Frontal cortex (tissue), 4 donors: ENCODE measurements at places on chromosomes 6 and 20. TPM values are rescaled to one million over a fixed set of nuclear protein-coding genes. Genes with fewer than 3 reads are reported as not detected.

The DEFB110 gene
- total RNA-seq, result not detected

The MCHR2 gene
- total RNA-seq, result 12.6 TPM

The SAMD10 gene
- 5.7 TPM for total RNA-seq

GRCh38 chr6:25334793-25335192 lies 55.6 kb downstream of the CARMIL1 start:
- no peak for DNase-seq

DNA sequence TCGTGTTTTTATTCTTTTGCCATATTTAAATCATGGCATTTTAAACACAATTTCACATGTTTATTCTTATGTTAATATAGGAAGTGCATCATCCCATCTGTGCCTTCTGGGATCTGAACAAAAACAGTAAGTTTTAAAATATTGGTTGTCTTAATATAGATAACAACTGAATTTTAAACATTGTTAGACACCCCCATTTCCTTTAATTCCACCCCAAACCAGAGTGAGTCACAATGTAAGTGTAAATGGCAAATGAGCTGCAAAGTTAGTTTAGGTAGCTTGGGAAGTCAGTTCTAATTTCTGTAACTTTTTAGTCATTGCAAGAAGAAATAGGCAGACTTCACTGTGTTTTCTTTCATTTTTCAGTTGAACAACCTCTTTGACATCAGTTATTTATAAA lies 108.0 kb downstream of the ADGRG6 start:
- no peak for DNase-seq

GRCh38 chr6:88609983-88610382 lies 353.4 kb downstream of the RNGTT start:
- DNase-seq, result no peak
